ENCODE measurements at places on chromosomes 3 and 15.
A peak's percentile ranks its signal among the peaks of the same experiment; 100 is the strongest.

- no peak for DNase-seq
Measured at GRCh38 chr15:45088801-45089711, 24.9 kb downstream of the DUOX2 start.

DNA sequence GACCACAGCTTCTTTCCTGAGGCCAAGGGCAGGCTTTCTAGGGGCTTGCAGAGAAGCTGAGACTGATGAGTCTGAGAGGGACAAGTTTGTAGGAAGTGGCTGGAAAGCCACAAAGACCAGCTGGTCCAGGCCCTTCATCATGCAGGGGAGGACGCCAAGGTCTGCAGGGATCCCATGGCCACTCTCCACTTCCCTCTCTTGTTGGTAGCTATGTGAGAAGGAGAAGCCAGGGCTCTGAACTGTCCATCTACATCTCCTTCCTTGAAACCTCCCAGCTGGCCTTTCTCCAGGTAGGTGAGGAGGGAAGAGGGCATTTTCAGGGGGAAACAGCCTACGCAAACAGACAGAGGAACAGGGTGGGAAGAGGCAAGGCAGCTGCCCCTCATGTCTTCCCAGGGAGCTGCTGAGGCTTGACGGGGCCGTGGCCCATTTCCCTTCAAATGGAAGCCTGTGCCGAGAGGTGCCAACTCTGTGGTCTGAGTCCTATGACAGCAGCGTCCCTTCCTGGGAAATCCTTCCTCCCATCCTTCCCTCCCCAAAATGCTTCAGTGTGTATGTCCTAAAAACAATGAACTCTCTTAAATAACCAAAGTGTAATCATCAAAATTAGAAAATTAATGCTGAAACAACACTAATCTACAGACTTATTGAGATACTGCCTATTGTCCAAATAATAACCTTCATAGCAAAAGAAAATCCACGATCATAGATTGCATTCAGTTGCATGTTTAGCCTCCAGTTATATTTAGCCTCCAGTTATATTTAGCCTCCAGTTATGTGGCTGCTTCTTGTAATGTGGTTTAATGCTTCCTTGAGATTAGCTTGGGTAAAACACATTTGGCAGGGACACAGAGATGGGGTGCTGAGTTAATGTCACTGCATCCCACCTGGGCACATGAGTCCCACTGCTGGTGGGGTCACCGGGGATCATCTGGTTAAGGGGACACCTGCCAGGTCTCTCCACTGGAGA lies 36.0 kb downstream of the GNB5 start:
- no peak for DNase-seq

DNA sequence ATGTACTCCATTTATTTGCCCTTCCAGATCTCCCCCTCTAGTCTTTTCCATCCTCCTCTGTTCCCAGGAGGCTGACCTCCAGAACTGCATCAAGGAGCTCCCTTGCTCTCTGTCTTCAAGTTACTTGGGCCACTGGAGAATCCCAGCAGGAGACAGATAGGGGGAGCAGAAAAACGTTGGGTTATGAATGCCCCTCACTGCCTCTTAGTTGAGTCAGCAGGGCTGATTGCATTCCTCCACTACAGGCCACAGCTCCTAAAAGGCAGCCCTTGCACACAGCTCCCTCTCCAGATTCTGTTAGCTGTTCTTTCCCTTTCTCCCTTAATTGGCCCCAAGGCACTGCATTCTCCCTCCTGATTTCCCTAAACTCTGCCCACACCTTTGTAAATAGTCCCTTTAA lies 12.4 kb upstream of the CEP152 start:
- DNase-seq, result no peak

DNA sequence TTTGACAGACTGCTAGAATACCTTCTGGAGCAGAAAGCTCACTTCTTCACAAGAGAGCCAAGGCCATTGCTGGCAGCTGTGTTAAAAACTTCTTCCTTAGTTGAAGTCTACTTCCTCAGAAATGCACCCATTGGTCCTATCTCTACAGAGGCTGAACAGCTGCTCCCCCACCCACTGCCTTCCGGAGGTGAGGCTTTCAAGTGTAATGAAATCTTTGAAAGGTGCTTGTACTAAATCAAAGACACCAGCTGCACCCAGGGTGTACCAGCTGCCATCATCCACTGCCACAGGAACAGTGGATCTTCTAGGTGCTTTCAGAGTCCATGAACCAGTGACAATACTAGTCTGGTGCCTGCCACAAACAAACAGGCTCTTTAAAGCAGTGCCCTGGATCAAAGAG lies 26.4 kb upstream of the HERC1 start:
- no peak for DNase-seq

DNA sequence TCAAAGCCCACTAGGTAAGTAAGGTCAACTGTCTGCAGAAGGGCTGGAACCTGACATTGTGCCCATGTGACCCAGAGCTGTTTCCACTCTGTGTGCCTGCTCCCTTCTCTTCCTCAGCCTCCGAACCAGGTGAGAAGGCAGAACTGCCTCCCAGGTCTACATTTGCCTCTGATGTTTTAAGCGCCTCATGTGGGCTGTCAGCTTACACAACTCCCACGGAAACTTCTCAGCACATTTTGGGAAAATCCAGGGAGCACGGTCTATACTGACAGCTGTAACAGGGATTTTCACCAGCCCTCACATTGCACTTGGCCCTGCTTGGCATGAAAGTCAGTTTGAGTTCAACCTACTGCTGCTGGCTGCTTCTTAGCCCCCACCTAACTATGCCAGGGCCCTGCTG lies 46.9 kb upstream of the SLC24A5 start:
- DNase-seq, result no peak

DNA sequence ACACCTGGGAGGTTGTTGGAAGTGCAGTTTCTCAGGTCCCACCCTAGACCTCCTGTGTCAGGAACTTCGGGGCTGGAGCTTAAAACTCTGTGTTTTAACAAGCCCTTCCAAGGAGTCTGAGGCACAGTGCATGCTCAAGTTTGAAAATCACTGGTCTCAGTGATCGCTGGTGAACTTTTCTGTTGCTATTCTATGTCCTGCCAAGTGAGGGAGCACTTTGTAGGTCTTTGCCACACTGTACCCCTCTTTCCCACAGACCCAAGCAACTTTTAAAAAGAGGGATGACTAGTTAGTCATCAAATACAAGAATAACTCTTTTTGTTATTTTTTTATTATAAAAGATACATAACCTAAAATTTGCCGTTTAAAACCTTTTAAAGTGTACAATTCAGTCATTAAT lies 133.7 kb downstream of the AGBL1 start:
- DNase-seq, result no peak

DNA sequence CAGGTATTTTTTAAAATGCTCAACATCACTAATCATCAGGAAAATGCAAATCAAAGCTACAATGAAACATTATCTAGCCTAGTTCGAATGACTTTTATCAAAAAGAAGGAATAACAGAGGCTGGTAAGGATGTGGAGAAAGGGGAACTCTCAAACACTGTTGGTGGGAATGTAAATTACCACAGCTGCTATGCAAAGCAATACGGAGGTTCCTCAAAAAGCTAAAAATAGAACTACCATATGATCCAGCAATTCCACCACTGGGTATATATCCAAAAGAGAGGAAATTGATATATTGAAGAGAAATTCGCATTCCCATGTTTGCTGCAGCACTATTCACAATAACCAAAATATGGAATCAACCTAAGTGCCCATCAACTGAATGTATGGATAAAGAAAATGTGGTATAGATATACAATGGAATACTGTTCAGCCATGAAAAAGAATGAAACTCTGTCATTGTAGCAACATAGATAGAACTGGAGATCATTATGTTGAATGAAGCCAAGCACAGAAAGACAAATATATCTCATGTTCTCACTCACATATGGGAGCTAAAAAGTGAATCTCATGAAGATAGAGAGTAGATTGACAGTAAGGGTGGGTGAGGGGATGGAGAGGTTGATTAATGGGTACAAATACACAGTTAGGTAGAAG lies 19.7 kb upstream of the CLN6 start:
- DNase-seq, result no peak

GRCh38 chr15:77986891-77987764 lies 90.4 kb downstream of the TBC1D2B start:
- DNase-seq, result no peak

DNA sequence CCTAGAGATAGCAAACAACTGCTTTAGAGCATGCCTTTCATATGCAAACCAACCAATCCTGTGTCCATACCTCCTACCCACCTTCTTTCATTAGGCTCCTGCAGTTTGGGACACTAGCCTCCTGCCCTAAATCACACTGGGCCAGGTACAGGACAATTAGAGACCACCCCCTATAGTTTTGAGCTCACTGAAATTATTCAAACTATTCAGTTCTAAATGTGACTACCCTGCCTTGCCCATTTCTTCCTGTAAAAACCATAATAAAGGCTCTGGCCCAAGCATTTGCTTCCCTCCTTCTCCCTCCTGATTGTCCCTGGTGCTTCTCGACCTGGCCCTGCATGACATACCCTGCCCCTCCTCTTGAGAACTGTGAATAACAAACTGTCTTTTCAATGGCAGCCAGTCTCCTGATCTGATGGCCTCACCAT lies 31.4 kb upstream of the LRIG1 start:
- no peak for DNase-seq

DNA sequence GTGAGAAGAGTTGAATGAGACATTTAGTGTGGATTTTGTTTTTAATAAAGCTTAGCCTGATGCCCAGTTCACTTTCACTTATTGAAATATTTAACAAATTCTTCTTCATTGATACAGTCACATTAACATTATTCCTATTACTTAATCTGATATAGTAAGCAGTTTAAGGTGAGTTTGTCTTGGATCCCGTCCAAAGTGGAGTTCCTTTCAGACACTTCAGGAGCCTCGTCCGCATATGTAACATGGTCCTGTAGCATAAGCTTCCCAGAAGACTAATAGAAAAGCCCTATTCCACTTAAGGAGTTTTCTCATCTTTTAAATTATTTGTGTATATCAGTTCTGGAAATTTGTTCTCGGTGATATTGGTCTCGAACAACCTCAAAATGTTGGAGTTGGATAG lies 39.7 kb upstream of the MLF1 start:
- peak; percentile 8 for DNase-seq

DNA sequence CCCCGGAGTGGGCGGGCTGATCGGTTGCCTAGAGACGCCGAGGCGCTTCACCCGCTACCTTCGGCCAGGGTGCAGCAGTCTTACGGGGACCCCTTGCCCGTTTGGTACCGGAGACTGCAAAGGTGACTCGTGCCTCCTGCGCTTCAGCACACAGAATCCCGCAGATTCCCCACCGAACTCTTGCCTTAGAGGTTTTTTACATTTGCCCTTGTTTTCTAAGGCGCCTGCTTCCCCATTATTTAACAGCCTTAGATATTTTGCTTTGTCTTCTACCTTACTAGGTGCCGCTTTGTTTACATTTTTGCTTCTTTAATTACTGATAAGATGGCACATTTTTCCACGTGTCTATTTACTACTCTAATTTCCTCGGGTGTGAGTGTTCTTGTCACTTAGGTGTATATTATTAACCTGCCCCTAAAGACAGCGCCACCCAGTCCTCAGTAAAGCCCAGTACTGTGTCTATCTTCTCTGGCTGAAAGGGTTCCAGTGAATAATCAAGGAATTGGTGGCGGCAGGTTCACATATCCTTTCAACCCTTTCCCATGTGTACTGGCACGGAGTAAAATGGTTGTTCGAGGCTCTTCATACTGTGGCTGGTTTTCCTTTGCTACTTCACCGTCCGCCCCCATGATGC lies 573 bp upstream of the CEP152 start:
- DNase-seq, result no peak

GRCh38 chr3:114958930-114959329 lies 188.2 kb downstream of the ZBTB20 start:
- DNase-seq, result no peak

GRCh38 chr3:44862226-44862637 lies 520 bp downstream of the TMEM42 start:
- DNase-seq, result peak; percentile 47

DNA sequence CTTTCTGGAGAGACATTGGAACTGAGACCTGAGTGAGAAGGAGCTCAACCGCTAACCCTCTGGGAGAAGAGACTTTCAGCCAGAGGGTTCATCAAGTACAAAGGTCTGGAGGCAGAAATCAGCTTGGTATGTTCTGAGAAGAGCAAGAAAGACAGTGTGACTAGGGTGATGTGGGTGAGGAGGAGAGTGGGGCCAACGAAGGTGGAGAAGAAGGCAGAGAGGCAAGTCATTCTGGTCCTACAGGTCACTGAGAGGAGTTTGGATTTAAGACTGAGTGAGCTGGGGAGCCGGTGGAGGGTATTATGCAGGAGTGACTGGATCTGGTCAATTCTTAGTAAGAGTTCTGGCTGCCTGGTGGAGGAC lies 12.2 kb downstream of the XIRP1 start:
- no peak for DNase-seq

DNA sequence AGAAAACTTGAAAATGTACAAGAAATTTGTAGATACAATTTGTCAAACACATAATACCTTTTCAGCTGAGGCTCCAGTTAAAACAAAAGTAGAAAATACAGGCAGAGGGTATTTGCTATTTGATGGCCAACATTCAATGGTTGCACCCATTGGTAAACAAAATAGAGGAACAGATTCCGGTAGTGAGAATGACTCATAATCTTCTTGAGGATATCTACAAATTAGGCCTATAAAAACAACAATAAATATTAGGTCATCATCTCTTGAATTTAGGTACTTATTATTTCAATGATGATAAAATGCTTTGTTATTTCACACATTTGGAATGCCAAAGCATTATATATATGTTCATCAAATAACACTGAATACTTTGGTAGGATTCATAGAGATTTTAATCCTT lies 53.4 kb downstream of the DENND4A start:
- DNase-seq, result peak; percentile 39

DNA sequence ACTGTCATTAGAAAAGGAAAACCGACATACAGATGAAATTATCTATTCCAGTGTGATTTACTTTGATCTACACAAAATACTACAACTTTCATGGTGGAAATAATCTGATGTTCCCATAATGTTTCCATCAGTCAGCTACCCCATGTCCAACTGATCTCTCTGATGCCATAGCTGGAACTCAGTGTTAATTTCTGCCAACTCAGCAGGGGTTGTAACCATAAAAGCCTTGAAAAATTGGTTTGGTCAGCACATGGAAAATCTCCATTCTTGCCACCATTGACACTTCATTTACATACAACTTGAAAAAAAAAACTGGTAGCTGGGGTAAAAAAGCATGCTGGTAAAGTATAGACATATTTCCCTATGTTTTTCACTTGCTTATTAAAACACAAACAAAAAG lies 1463.7 kb downstream of the OTOL1 start:
- DNase-seq, result no peak

DNA sequence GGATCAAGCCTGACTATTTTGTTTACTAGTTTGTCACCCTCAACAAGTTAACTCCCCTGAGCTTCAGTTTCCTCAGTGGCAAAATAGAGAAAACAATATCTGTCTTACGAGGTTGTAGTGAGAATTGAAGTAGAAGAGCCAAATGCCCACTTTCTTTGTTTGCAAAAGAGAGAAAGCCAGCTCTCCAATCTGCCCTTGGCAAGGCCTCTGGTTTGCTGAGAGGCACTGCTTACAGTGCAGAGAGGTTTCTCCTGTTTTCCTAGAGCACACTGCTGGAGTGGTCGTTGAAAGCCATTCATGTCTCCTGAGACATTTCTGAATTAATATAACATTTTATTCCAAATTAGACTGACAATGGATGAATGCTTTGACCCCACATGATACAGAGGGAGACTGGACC lies 260.5 kb upstream of the IGF1R start:
- DNase-seq, result no peak

- no peak for DNase-seq
Measured at GRCh38 chr3:193148688-193149473, 92.1 kb upstream of the PLAAT1 start.
